Activated T-helper 2 cell treated with anti-CD3 and anti-CD28 coated beads, Interferon-gamma antibody, Interleukin-2, Interleukin-4, amounts not matched to agents 10 μg/mL and 5 μg/mL and 100 μg/mL, durations not matched to agents 14 hours and 24 hours and 36 hours (primary cell): ENCODE measurements at places on chromosomes 12 and 14. TPM values are rescaled to one million over a fixed set of nuclear protein-coding genes. Genes with fewer than 3 reads are reported as not detected.

Gene SLC38A4
- not detected in 2 replicates for total RNA-seq

Gene RNASE1
- total RNA-seq, result not detected in 2 replicates

Gene LAG3
- total RNA-seq, result 215 and 223 TPM in 2 replicates

Gene KSR2
- 0.05 and 0.09 TPM in 2 replicates for total RNA-seq

Gene C14orf180
- not detected in 2 replicates for total RNA-seq

Gene RDH16
- total RNA-seq, result 0.30 and 0.41 TPM in 2 replicates

Gene KIAA0586
- total RNA-seq, result 23.5 and 24.4 TPM in 2 replicates

Gene NELL2
- 7.7 and 10.2 TPM in 2 replicates for total RNA-seq

Gene GLI1
- total RNA-seq, result 1.3 and 1.5 TPM in 2 replicates

Gene SLC22A17
- 2.9 and 3.2 TPM in 2 replicates for total RNA-seq

Gene RIN3
- total RNA-seq, result 21.1 and 22.1 TPM in 2 replicates

- H3K27me3 ChIP-seq, result peaks cover 11% of the 10 kb centered on the region
- H3K36me3 ChIP-seq, result no peaks in the 10 kb centered on the region
- peaks cover 23% of the 10 kb centered on the region for H3K4me1 ChIP-seq
- H3K4me3 ChIP-seq, result no peak overlapping the region
These were observed 1.9 kb downstream of the REM2 start for GRCh38 chr14:22884738-22885523.

GRCh38 chr12:90086281-90086680, 377.6 kb upstream of the ATP2B1 start:
- H3K4me1 ChIP-seq, result peaks cover 12% of the 10 kb centered on the region
- H3K27ac ChIP-seq, result no peak overlapping the region
- no peak for DNase-seq
- no peak overlapping the region for H3K4me3 ChIP-seq

GRCh38 chr12:38163442-38163801, 153.2 kb upstream of the ALG10B start:
- no peaks in the 10 kb centered on the region for H3K27me3 ChIP-seq
- no peak overlapping the region for H3K4me3 ChIP-seq
- H3K36me3 ChIP-seq, result no peaks in the 10 kb centered on the region
- no peak overlapping the region for H3K27ac ChIP-seq
- no peak for DNase-seq
- no peaks in the 10 kb centered on the region for H3K4me1 ChIP-seq

GRCh38 chr12:42582050-42582449, 7.5 kb downstream of the PRICKLE1 start:
- H3K27ac ChIP-seq, result no peak overlapping the region
- DNase-seq, result no peak
- H3K36me3 ChIP-seq, result no peaks in the 10 kb centered on the region
- H3K4me1 ChIP-seq, result no peaks in the 10 kb centered on the region
- peaks cover 23% of the 10 kb centered on the region for H3K27me3 ChIP-seq
- H3K4me3 ChIP-seq, result no peak overlapping the region

- no peak overlapping the region for H3K4me3 ChIP-seq
- peaks cover 9% of the 10 kb centered on the region for H3K27me3 ChIP-seq
- no peak for DNase-seq
- H3K36me3 ChIP-seq, result no peaks in the 10 kb centered on the region
These were observed 44.5 kb downstream of the MAP1LC3B2 start for GRCh38 chr12:116603546-116604177.

DNA sequence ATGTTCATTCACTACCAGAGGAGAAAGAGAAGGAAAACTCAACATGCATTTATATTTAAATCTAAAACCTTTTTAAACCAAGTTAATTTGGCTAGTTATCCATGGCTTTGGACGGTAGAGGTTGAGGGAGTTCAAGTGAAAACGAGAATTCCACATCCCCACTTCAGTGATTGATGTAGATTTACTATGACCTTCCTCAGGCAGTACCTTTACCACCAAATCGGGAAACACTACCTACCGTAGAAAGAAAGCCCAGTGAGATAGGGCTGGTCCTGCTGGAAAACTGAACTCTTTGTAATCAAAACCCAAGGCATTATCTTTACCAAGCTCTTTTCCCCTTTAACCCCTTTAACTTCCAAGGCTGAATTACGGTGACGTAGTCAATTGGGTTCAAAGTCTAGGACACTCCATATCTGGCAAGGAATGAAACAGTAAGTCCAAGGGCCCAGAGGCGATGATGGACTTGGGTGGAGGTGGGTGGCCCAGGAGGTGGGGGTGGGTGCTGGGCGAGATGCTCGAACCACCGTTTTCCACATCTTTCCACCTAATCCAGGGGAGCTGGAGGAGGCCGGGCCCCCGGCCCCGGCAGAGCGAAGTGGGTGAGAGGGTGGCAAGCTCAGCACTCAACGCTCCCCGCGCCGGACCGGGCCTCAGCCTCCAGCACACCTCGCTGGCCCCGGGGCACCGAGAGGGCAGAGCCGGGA, 618 bp downstream of the SEC23A start:
- peak overlapping the region; percentile 87 for H3K4me3 ChIP-seq
- H3K4me1 ChIP-seq, result peaks cover 31% of the 10 kb centered on the region
- no peaks in the 10 kb centered on the region for H3K27me3 ChIP-seq
- H3K36me3 ChIP-seq, result peaks cover 16% of the 10 kb centered on the region
- H3K27ac ChIP-seq, result peak overlapping the region; percentile 84

- H3K4me3 ChIP-seq, result no peak overlapping the region
- no peak for DNase-seq
- H3K27ac ChIP-seq, result no peak overlapping the region
- peaks cover 7% of the 10 kb centered on the region for H3K36me3 ChIP-seq
These were observed 60.3 kb downstream of the ARF6 start for GRCh38 chr14:49953196-49953595.

- H3K4me1 ChIP-seq, result peaks cover 56% of the 10 kb centered on the region
- no peak overlapping the region for H3K27ac ChIP-seq
These were observed 60.5 kb downstream of the SLC38A1 start for GRCh38 chr12:46208370-46208769.

DNA sequence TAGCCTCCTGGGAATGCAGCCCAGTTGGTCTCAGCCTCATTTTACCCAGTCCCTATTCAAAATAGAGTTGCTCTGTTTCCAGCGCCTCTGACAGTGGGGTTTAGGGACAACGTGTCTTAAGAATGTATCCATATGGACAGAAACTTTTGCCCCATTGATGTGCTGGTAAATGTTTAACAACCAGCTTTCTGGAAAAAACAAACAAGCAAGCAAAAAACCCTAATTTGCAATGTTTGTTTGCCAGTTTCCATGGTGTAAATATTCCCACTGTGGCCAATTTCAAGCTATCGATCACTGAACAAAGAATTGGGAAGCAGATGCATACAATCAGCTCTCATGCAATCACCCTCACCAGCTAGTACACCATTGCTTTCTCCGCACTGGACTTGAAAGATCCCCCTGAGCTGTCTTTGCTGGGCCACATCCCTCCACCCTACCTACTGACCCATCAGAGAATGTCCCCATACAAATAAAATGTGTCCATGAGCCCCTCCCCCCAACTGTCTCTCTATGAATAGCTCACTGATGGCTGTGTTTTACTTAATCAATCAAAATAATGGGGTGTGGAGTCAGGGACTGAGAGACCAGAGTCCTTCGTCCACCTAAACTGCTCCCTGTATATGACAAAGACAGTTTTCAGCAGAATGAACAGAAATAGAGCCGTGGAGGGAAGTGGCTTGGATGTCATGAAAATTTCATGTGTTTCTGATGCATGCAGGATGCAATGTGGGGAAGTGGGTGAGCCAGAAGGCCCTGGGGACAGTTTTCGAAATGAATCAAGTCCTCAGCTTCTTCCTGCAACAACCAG, 40.8 kb downstream of the CCDC60 start:
- DNase-seq, result peak; percentile 10
- H3K27ac ChIP-seq, result no peak overlapping the region
- no peak overlapping the region for H3K4me3 ChIP-seq

DNA sequence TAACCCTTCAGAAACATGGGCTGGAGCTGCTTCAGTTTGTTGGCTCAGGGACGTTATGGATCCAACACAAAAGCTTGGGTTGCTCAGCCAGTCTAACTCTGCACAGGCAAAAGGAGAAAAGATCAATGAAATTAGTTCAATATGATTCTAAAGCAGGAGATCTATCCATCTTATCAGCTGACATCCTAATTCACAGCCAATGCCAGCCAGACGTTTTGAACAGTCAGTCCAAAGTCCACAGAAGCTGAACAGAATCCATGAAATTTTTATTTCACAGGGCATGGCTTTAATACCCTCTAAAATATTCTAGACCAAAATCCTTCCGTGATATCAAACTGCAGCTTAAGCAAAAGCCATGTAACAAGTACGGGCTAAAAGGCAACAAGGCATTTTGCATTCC, 13.7 kb downstream of the NRDE2 start:
- H3K4me1 ChIP-seq, result peaks cover 8% of the 10 kb centered on the region
- no peak overlapping the region for H3K4me3 ChIP-seq
- H3K27ac ChIP-seq, result no peak overlapping the region

DNA sequence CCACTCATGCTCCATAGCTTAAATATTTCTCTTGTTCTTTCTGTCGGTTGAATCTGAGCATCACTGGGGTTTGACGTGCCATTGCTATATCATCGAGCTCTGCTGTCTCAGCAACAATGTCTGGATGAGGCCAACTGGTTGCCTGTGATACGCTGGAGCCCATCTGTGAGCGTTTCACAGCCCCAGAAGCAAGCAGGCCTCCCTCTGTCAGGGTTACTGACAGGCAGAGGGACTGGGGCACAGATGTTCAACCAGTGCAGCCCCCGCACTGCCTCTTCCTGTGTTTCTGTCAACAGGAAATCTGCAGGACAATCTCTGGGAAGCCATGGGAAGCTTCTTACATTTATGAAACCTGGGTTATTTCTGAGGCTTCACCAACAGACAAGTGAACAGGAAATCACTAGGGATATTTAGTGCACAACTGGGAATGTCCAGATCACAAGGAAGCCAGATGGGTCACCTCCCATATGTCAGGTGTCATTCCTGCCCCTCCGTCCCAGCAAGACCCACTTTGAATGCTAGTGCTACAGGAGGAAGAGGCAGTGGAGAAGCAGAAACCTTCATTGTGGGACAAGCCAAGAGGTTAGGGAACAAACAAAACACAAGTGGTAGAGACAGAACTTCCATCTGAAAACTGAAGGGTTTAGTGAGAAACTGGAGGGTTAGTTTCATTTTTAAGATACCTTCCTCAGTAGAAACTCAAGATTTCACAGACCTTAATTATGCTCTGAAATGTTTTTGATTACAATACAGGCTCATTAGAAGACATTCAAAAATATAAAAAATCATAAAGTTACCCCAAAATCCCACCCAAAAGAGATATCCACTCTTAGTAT, 24.1 kb downstream of the DMAC2L start:
- no peak overlapping the region for H3K27ac ChIP-seq
- no peak overlapping the region for H3K4me3 ChIP-seq
- no peak for DNase-seq
- H3K27me3 ChIP-seq, result no peaks in the 10 kb centered on the region
- H3K36me3 ChIP-seq, result peaks cover 16% of the 10 kb centered on the region

GRCh38 chr14:62655166-62655565, 390.1 kb downstream of the KCNH5 start:
- H3K27ac ChIP-seq, result no peak overlapping the region
- no peaks in the 10 kb centered on the region for H3K27me3 ChIP-seq
- H3K4me1 ChIP-seq, result no peaks in the 10 kb centered on the region
- no peak for DNase-seq
- H3K36me3 ChIP-seq, result no peaks in the 10 kb centered on the region
- H3K4me3 ChIP-seq, result no peak overlapping the region

DNA sequence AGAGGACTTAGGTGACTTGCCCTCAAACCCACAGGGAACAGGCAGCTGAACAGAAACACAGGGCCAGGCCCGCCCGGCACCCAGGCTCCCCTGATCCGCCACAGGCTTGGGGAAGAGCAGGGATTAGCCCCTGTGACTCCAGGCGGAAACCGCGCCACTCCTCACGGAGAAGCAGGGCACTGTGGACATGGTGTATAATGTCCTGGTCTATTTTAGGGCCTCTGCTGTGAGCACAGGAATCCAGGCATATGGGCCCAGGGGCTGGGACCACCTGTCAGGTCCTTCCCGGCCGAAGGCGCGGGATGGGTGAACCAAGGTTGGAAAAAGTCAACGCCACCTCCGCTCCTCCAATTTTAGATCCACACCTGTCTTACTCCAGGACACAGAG, 34.6 kb upstream of the MEG3 start:
- H3K36me3 ChIP-seq, result no peaks in the 10 kb centered on the region
- H3K27ac ChIP-seq, result no peak overlapping the region
- no peaks in the 10 kb centered on the region for H3K4me1 ChIP-seq
- H3K4me3 ChIP-seq, result no peak overlapping the region

DNA sequence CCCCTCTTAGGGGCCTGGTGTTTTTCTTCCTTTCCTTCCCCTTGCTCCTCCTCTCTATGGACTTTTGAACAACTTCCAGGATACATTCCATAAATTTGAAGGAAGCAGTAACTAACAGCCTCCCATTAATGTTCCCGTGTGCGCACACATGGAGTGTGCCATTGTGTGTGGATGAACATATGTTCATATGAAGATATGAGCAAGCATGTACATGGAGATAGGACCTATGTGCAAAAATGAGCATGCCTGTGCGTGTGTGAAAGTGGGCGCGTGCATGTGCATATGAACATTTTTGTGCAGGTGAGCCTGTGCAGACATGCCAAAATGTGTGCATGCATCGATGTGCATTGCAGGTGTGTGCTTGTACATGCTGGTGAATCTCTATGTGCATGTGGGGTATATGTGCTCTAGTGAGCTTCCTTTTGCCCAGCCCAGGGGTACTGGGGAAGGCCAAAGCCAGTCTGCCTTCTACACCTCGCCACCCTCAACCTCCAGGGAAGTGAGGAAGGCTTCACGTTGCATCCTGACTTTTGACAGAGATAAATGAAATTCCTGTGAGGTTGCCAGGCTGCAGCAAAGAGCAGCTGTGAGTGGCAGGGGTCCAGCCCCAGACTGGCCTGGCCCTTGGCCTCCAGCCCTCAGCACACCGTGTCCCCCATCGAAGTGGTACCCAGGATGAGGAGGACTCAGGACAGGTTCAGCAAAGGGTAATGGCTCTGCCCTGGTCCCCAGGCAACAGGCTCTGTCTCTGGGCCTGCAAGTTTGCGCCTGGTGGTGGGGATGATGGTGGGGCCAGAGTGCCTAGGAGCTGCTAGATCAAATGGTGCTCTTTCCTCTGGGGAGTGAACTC, 21.1 kb upstream of the PGF start:
- DNase-seq, result no peak
- no peak overlapping the region for H3K27ac ChIP-seq
- H3K4me1 ChIP-seq, result no peaks in the 10 kb centered on the region
- no peak overlapping the region for H3K4me3 ChIP-seq

DNA sequence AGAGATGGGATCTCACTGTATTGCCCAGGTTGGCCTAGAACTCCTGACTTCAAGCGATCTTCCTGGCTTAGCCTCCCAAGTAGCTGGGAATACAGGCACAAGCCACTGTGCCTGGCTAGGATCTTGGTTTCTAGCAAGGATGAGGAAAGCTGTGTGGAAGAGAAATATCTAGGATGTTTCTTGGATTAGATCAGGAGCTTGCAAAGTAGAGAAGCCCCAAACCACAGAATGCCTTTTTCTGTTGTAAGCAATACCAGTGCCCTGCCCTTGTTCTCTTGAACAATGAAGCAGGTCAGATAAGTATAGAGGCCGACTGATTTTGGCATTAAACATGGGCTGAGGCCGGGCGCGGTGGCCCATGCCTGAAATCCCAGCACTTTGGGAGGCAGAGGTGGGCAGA, 44.3 kb upstream of the STRN3 start:
- peaks cover 5% of the 10 kb centered on the region for H3K36me3 ChIP-seq
- no peak for DNase-seq
- no peaks in the 10 kb centered on the region for H3K4me1 ChIP-seq
- H3K27ac ChIP-seq, result no peak overlapping the region
- no peaks in the 10 kb centered on the region for H3K27me3 ChIP-seq
